ENCODE measurements at places on chromosomes 7 and 10.

GRCh38 chr10:132359305-132360040 is 27.5 kb downstream of the LRRC27 start:
- peak; percentile 48 for DNase-seq

GRCh38 chr7:112788778-112789343 is 1.3 kb downstream of the TMEM168 start:
- no peak for DNase-seq

DNA sequence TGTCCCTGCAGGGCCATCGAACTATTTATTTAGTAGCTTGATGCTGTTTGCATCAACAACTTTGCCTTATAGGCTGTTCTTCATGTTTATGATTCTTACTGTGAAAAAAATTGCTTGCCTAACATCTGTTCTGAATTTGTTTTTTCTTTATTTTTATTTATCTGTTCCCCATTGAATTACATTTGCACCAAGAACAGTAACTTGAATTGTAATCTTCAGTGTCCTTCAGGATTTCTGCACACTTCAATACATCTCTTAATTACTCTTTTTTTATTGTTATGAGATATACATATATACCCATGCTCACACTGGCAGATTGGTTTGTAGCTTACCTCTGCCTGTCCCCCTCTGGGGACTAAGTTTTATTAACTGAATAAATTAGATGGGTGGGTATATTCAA is 64.4 kb downstream of the TBXAS1 start:
- DNase-seq: no peak

- no peak for DNase-seq
Observed at GRCh38 chr7:27991006-27991528, 189.5 kb downstream of the JAZF1 start.

DNA sequence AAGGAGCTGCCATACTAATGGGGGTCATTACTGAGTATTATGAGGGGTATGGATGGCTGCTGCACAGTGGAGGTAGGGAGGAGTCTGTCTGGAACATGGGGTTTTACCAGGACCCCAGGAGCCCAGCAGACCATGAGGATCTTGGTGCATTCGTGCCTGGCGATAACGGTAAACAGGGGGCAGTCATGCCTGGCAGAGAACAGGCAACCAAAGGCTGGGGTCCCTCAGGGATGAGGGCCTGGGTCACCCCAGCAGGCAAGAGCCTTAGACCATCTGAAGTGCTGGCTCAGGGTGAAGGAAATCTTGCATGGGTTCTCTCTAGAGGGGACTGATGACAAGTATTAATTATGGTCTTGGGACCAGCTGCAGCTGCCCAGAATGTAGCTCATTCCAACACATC is 46.1 kb downstream of the MYL10 start:
- DNase-seq: no peak

GRCh38 chr7:115559877-115560276 is 470.7 kb downstream of the TFEC start:
- no peak for DNase-seq

Measured in posterior cingulate gyrus (tissue), 11 donors.